ENCODE measurements at places on chromosomes 7 and 10.

- DNase-seq: no peak
Measured at GRCh38 chr10:13587391-13587790, 626 bp downstream of the PRPF18 start.

DNA sequence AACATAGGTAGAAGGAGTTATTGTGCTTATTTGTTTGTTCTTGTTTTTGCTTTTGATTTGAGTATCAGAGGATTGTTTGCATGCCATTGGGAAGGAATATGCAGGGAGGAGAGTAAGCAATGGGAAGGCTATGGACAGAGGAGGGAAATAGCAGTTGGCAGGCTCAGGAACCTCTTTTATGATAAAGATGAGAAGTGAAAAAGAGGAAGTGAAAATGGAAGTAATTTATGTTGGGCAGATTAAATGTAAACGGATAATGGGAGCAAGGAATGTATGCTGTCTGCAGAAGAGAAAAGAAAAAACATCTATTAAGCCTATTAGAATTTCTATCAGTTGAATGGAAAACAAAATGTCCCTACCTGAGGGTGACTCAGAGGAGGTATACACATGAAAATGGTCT is 90.1 kb upstream of the NPSR1 start:
- no peak for DNase-seq

- DNase-seq: no peak
Measured at GRCh38 chr10:43692051-43692825, 43.6 kb upstream of the ZNF32 start.

DNA sequence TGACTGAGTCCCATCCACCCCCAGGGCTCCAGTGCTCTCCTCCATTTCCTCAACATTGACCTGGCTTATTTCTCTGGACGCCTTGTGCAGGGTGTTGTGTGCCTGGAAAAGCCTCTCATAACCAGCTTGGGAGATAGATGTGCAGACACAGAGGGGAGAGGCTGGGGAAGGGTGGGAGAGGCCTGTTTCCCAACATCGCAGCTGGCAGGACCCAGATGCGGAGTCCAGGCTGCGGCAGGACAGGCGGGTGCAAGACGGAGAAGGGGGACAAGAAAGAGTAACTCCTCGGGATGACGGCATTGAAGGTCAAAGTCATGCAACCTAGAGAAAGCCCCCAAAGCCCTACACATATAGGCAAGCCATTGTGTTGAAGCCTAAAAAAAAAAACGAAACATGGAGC is 54.1 kb upstream of the ANTXRL start:
- no peak for DNase-seq

GRCh38 chr10:93075369-93076221 is 1.9 kb downstream of the CYP26A1 start:
- DNase-seq: no peak

Data from T-cell (primary cell).